ENCODE measurements at places on chromosomes 13 and 19.

- DNase-seq = no peak
Measured at GRCh38 chr13:74645586-74645985, 511.4 kb upstream of the KLF12 start.

- no peak for DNase-seq
Measured at GRCh38 chr13:53092931-53093330, 64.3 kb downstream of the OLFM4 start.

GRCh38 chr19:1923319-1923718 lies 17.7 kb upstream of the CSNK1G2 start:
- DNase-seq = no peak

DNA sequence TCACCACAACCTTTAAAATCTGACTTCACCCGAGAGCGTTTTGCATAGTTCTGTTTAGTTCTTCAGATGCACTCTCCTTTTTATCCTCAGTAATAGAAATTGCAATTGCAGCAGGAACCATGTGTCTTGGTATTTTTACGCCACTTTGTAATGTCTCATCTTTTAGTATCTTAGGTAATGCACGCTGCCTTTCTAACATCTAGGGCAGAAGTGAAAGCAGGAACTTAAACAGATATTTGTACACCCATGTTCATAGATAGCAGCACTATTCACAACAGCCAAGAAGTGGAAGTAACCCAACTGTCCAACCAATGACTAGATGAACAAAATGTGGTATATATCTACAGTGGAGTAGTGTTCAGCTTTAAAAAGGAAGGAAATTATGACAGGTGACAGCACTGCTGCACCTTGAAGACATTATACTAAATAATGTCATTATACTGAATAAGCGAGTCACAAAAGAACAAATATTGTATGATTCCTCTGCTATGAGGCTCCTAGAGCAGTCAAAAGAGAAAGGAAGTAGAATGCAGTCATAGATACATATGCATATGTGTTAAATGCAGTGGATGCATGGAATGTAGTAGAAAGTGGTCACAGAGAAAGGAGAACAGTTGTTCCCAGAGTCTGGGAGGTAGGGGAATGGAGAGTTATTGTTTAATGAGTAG lies 105.9 kb upstream of the GJB6 start:
- no peak for DNase-seq

DNA sequence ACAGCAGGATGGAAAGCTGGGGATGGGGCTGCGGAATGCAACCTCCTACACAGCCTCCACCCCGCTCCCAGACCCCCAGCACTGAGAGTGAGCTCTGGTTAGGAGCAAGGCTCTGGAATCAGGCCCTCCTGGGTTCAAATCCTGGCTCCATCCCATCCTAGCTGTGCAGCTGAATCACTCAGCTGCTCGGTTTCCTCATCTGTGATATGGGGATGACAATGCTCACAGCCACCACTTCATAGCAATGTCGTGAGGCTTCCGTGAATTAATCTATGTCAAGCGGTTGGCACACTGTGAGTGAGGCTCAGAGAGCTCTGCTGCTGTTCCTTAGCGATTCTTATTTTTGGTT lies 538 bp downstream of the ACP7 start:
- DNase-seq = no peak

DNA sequence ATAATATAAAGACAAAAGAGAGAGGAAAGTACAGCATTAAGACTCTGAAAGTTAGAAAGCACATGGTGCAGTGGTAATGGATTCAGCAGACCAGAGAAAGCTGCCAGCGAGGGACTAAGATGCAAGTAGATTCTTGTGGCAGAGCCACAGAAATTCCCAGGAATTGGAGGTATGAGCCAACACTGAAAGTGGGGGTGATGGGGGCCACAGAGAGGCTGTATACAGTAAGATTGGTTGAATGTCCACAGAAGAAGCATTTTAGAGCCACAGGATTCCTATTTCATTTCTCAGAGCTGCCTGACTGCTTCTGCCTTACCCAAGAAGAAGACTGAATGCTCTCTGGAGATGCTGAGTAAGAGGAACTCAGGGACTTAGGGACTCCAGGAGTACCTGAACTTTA lies 295.0 kb downstream of the LMO7 start:
- no peak for DNase-seq

DNA sequence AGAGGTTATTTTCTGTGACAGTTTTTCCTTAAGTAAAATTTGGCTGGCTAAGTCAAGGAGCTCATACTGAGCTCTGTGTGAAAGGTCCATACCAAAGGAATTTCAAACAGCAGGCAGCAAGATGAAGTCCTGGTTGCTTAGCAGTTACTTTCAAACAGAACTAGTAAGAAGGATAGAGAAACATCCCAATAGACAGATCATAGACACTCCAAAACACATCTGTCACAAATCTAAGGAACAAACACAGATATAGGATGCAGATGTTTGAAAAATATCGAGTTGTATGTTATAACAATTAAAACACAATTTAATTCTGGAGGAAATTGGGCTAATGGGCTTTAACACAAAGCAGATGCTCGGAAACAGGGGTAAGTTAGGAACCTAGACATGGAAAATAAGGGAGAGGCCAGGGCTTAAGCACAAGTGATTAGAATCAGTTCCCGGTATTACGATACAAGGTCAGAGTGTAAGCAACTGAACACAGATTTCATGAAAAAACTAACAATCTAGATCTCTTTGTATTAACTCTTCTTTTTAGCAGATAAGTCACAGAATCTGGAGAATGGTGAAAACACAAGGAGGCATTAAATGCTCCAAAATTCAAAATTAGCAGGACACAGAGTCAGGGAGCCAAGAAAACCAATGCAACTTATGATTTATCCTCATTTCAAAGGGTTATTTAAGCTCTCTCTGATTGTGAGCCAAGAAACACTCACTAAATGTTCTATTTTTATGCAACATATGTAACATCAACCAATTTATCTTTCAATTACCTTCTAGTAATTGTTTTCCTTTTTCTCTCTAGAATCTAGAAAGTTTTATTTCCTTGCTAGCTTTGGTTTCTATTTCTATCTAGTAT lies 1992.9 kb upstream of the PCDH20 start:
- DNase-seq = no peak

- DNase-seq = no peak
Measured at GRCh38 chr19:5681391-5682106, 722 bp downstream of the HSD11B1L start.

DNA sequence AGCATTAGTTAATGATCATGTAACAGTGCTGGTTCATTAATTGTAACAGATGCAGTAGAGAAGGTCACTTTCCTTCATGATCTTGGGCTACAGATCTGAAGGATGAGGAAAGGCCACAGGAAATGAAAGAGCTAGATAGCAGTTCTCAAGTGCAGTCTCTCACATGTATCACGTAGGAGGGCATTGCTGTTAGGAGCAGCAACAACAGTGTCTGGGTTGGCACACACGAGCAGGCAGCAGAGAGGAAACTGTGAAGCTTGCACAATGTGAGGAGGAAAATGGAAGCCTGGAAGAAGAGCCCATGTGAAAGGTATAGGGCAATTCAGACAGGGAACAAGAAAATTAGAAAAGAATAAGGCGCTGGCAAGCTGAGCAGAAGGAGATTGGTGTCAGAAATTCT lies 1741.5 kb downstream of the PCDH9 start:
- DNase-seq = no peak

GRCh38 chr13:107348471-107348870 lies 780.5 kb upstream of the ARGLU1 start:
- no peak for DNase-seq

- no peak for DNase-seq
Measured at GRCh38 chr13:98853771-98854221, 101.3 kb upstream of the SLC15A1 start.

GRCh38 chr13:27076421-27076820 lies 95.2 kb downstream of the USP12 start:
- no peak for DNase-seq

DNA sequence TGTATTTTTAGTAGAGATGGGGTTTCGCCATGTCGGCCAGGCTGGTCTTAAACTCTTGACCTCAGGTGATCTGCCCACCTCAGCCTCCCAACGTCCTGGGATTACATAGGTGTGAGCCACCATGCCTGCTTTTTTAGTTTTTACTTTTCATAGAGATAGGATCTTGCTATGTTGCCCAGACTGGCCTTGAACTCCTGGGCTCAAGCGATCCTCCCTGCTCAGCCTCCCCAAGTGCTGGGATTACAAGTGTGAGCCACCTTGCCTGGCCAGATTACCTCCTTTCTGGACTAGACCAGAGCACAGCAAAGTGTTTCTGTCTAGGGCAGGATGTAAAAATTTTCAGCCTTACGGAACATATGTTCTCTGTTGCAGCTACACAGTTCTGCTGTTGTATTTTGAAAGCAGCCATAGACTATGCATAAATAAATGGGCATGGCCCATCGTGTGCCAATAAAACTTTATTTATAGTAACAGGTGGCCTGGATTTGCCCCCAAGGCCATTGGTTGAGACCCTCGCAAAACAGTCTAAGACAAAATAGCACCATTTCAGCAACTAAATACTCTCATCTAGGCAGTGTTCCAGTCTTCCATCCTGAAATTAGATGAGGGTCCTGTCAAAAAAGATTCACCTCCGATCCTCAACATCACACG lies 36.0 kb downstream of the GNG7 start:
- DNase-seq = no peak

DNA sequence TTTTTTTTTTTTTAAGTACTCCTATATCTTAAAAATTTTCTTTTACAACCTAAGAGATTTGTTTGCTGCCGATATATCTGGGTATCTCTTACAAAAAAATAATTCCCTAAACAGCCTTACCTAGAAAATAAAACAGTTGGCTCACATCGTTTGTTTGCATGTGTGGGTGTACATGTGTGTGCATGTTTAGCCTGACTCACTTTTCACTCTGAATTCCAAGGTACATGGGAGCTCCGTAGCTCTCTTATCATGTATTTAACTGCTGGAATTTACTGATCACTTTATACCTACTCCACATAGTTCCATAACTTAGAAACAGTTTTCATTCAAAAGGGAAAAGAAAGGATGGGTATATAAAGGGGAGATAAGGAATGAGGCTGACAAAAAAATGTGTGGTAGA lies 616.5 kb downstream of the GPC6 start:
- DNase-seq = no peak

- DNase-seq = no peak
Measured at GRCh38 chr13:48370815-48371214, 42.1 kb downstream of the LPAR6 start.

GRCh38 chr13:112696869-112697465 lies 7.1 kb downstream of the ATP11A start:
- no peak for DNase-seq

- no peak for DNase-seq
Measured at GRCh38 chr13:49288458-49288857, 40.7 kb downstream of the CDADC1 start.

GRCh38 chr19:48442116-48443035 lies 3.4 kb upstream of the GRWD1 start:
- no peak for DNase-seq

DNA sequence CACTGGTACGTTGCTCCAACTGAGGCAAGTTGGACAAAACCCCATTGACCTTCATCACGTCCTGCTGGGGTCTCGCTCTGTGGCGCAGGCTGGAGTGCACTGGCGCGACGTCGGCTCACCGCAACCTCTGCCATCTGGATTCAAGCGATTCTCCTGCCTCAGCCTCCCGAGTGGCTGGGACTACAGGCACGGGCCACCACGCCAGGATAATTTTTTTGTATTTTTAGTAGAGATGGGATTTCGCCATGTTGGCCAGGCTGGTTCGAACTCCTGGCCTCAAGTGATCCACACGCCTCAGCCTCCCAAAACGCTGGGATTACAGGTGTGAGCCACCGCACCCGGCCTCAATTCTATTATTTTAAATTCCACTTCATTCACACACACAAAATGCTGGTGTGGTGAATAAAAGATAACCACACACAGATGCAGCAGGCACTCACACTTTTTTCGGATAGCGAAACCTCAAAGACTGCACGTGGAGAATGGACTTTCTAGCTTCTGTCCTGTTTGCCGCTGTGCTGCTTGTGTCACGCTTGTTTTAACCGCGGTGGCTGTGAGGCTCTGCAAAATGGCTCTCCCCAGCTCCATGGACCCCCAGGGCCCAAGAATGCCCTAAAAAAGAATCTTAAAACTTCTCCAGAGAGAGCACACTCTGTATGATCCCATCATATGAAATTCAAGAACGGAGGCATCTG lies 58.4 kb downstream of the COL4A1 start:
- no peak for DNase-seq

DNA sequence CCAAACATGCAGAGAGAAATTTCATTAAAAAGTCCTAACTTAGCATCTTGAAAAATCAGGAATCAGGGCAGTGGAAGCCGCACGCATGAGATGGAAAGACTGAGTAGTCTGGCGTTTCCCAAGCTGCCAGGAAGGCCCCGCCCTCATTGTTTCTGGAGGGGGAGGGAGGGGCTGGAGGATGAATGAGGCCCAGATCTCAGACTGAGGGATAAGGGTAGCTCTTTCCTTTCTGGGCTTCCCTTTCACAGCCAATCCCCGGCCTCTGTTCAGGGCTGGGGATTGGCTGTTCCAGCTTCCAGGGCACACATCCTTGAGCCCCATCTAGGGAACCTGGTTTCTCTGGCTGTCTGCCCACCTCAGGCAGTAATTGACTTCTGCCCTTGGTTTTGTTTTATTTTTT lies 7.3 kb downstream of the C19orf53 start:
- no peak for DNase-seq

GRCh38 chr19:6894313-6894712 lies 6.9 kb downstream of the ADGRE1 start:
- DNase-seq = no peak

- DNase-seq = no peak
Measured at GRCh38 chr19:13899912-13900584, 5.9 kb downstream of the BRME1 start.

DNA sequence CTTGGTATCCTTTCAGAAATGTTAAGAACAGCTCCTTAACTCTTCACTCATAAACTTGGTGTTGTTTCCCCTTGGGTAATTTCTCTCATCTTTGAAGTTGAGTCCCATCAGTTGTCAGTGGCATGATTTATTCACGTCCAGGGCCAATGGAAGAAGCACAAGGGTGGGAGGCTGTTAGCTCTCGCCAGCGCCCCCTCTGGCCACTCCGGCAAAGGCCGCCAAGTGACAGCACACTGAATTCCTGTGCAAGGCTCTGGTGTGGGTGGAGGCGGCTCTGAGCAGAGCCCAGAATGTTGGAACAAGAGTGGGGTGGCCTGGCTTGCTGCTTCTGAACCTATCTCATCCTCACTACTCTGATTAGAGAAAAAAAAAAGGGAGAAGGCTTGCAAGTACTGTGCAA lies 13.1 kb upstream of the MEDAG start:
- DNase-seq = no peak

GRCh38 chr13:73535341-73535740 lies 476.5 kb downstream of the KLF5 start:
- no peak for DNase-seq

All from substantia nigra (tissue), 51 donors.